ENCODE measurements at places on chromosomes 1 and 21. TPM values are rescaled to one million over a fixed set of nuclear protein-coding genes. Genes with fewer than 3 reads are reported as not detected.

The LCE2C gene
- not detected for total RNA-seq

DNA sequence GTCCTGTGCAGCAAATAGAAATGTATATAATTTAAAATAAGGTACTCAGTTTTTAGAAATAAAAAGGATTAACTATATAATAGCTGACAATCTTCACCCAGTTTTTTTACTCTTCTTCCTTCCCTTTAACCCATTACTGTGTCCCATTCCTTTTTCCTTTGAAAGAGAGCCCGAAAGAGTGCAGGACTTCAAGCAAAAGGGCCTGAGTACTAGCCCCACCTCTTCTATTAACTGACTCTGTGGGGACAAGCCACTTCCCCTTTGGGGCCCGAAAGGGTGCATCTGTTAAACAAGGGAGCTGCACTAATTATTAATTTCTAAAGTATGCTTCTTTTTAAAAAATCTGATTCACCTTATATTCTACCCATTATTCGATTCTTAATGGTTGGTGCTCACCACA lies 3.3 kb downstream of the USP24 start:
- peak overlapping the region; percentile 81 for H3K27ac ChIP-seq
- H3K27me3 ChIP-seq = no peaks in the 10 kb centered on the region
- peaks cover 59% of the 10 kb centered on the region for H3K4me1 ChIP-seq
- no peak for DNase-seq
- H3K4me3 ChIP-seq = peak overlapping the region; percentile 54
- no peaks in the 10 kb centered on the region for H3K36me3 ChIP-seq

DNA sequence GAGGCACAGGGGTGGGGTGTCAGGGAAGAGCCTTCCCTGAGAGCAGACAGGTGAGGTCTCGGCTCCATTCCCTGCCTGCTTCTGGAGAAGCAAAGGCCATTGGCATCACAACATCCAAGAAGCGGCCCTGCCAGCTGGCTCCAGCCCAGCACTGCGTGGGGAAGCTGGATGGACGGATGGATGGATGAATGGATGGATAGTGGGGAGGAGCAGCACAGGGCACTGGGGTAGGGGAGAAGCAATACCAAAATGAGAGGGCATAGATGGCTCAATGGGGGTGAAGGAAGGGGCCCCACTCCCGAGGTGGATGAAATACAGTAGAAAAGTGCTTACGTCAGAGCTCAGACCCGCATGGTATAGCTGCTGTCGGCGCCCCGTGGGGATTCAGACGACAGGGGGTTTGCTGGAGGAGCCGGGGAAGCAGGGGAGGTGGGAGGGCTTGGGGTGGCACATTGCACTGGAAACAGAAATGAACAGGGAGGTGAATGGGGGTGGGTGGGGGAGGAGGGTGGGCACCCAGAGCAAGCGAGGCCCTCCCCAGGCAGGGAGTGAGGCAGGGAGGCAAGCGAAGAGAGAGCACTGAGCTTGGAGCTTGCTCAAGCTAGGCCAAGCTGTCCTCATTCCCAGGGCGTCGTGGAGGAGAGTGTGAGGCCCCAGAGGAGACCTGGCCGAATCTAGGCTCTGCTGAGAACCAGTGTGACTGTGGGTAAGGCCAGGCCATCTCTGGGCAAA lies 9.5 kb upstream of the GOLT1A start:
- H3K27ac ChIP-seq = no peak overlapping the region
- DNase-seq = no peak
- H3K36me3 ChIP-seq = no peaks in the 10 kb centered on the region
- H3K27me3 ChIP-seq = no peaks in the 10 kb centered on the region
- no peaks in the 10 kb centered on the region for H3K4me1 ChIP-seq

The LUZP1 gene
- 19.5 TPM for total RNA-seq

The C1orf185 gene
- total RNA-seq = not detected

GRCh38 chr1:23367451-23367790 lies 2.2 kb downstream of the ZNF436 start:
- H3K27me3 ChIP-seq = no peaks in the 10 kb centered on the region
- peaks cover 6% of the 10 kb centered on the region for H3K36me3 ChIP-seq
- DNase-seq = no peak

The TRIM46 gene
- 7.3 TPM for total RNA-seq

GRCh38 chr1:36508257-36508656 lies 25.5 kb upstream of the CSF3R start:
- DNase-seq = no peak
- no peaks in the 10 kb centered on the region for H3K4me1 ChIP-seq
- H3K27ac ChIP-seq = no peak overlapping the region
- no peaks in the 10 kb centered on the region for H3K36me3 ChIP-seq
- H3K27me3 ChIP-seq = no peaks in the 10 kb centered on the region

DNA sequence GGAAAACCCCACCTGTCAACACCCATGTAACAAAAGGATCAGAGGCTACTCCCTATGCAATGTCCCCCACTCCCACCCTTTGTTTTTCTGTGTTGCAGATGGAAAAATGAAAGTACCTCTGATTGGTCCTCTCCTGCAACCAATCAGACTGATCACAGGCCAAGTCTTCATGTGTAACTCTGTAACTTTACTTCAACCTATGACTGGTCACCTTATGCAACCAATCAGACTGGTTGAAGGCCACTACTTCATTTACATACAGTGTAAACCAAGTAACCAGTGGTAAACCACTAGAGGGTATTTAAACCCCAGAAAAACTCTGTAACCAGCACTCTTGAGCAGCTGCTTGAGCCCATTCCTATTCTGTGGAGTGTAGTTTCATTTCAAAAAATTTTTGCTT lies 266.3 kb upstream of the OLFM3 start:
- H3K4me3 ChIP-seq = no peak overlapping the region
- no peaks in the 10 kb centered on the region for H3K4me1 ChIP-seq
- H3K27me3 ChIP-seq = no peaks in the 10 kb centered on the region

DNA sequence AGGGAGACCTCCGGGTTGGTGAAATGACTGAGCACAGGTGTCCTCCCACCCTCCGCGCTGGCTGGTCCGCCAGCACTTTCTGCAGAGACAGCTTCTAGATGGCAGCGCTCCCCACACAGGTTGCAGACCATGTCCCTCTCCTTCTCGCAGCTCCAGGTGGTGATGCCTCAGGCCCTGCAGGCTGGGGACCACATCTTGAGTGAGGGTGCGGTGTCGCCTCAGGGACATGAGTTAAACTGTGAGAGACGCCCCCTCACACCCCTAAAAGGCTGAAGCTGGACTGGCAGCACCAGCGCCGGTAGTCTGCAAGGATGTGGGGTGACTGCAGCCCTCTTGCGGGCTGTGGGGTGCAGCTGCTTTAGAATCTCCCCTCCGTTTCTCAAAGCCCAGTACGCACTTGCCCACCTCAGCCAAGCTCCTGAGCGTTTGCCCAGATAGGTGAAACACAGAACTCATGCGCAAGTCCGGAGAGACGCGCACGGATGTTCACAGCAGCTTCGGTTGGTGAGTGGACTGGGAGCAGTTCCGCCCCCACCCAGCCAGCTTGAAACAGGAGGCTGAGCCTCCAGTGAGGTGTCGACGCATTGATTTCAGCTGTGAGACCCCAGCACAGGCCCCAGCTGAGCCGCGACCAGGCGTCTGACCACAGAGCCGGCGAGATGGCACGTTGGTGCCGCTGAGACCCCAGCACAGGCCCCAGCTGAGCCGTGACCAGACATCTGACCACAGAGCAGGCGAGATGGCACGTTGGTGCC lies 28.6 kb downstream of the COL6A1 start:
- H3K27me3 ChIP-seq = no peaks in the 10 kb centered on the region
- H3K36me3 ChIP-seq = no peaks in the 10 kb centered on the region
- no peak overlapping the region for H3K4me3 ChIP-seq
- DNase-seq = no peak

- H3K4me3 ChIP-seq = no peak overlapping the region
- H3K36me3 ChIP-seq = peaks cover 16% of the 10 kb centered on the region
- H3K27me3 ChIP-seq = no peaks in the 10 kb centered on the region
- DNase-seq = no peak
- peaks cover 42% of the 10 kb centered on the region for H3K4me1 ChIP-seq
These were observed 4.4 kb downstream of the LBR start for GRCh38 chr1:225423518-225423855.

DNA sequence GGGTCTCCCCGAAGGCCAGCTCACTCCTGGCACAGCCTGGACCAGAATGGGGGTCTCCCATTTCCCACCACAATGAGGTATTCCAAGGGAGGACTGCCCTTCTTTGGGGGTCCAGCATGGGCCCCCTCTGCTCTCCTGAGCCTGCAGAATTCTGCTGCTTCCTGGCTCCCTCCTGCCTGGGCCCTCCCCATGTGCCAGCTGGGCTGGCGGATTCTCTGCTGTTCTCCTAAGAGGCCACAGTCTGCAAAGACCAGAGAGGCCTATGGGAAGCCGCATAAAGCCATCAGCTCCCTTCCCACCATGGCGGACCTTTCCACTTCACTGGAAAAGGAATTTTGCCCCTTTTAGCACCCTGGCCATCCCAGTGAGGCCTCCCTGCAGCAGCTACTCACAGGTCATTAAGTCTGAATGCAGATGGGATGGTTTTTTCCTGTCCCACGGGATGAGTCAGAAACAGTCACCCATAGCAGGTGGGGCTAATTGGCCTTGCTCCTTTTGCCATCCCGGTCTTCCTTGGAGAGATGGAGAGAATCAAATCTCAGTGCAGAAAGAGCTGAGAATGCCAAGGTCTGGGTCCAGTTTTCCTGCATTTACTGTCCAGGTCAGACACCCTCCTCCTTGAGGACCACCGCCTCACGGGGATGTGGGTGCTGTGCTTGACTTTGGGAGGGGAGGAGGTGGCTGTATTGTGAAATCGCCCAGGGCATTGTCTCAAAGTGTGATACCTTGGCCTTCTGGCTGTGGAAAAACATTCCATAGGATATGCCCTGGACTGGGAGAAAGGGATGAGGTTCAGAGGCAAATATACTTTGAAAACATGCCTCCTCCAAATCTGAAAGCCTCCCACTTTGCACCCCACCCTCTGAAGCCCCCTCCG lies 23.2 kb downstream of the MYBPH start:
- no peak for DNase-seq
- no peak overlapping the region for H3K27ac ChIP-seq
- H3K4me3 ChIP-seq = no peak overlapping the region

DNA sequence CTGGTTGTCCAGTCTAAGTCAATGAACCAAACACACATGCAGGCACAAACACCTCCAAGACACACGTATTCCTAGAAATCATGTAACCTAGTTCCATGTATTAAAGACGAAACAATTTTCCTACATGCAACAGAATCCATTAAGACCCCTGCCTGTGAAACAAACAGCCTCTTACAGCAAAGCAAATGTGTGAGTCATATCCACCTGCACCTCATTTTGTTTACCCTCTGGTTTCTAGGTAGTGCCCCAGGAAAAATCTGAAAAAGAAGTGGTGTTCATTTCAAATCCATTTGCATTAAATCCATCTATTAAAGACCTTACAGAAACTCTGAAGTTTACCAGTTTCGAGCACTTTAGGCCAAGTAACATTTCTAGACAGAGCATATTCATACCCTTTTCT lies 74.1 kb downstream of the VCAM1 start:
- no peak for DNase-seq
- H3K4me3 ChIP-seq = no peak overlapping the region
- H3K4me1 ChIP-seq = no peaks in the 10 kb centered on the region

The GPR37L1 gene
- total RNA-seq = not detected

GRCh38 chr21:35652196-35652595 lies 408.1 kb downstream of the SETD4 start:
- H3K4me1 ChIP-seq = no peaks in the 10 kb centered on the region
- DNase-seq = no peak
- H3K27ac ChIP-seq = no peak overlapping the region
- no peaks in the 10 kb centered on the region for H3K36me3 ChIP-seq
- H3K27me3 ChIP-seq = no peaks in the 10 kb centered on the region
- no peak overlapping the region for H3K4me3 ChIP-seq

The EIF4G3 gene
- total RNA-seq = 51.3 TPM

- H3K4me1 ChIP-seq = no peaks in the 10 kb centered on the region
- no peaks in the 10 kb centered on the region for H3K36me3 ChIP-seq
- no peaks in the 10 kb centered on the region for H3K27me3 ChIP-seq
- no peak for DNase-seq
These were observed 43.0 kb upstream of the RAP1A start for GRCh38 chr1:111576547-111576946.

All from CD8-positive, alpha-beta memory T cell (primary cell).